Stimulated activated CD4-positive, alpha-beta T cell treated with anti-CD3 and anti-CD28 coated beads, TNF-alpha, amount 100 ng/mL, for 48 hours (primary cell): ENCODE measurements at places on chromosomes 7 and 10.
A peak's percentile ranks its signal among the peaks of the same experiment; 100 is the strongest.

- DNase-seq, result no peak
Observed at GRCh38 chr10:122725768-122726167, 26.1 kb upstream of the C10orf120 start.

- no peak for DNase-seq
Observed at GRCh38 chr7:139452958-139453672, 30.4 kb downstream of the KLRG2 start.

- no peak for DNase-seq
Observed at GRCh38 chr7:31443457-31443856, 70.4 kb upstream of the ITPRID1 start.

DNA sequence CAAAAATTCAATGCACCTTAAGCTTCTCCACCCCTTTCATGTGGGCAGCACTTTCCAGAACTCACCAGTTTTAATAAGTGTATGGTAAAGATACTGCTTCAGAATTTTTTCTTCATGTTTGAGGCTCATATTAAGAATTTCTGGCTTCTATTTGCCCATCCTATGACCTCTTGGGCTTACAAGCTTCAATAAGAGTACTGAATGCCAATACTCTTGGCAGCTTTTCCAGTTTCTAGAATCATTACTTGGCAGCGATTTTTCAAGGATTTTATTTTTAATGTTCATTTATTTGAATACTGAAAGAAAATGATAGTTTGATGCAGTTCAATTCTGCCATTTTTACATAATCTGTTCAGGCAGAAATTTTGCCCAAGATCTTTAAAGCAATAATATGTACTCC is 242.1 kb upstream of the KCND2 start:
- DNase-seq, result no peak

DNA sequence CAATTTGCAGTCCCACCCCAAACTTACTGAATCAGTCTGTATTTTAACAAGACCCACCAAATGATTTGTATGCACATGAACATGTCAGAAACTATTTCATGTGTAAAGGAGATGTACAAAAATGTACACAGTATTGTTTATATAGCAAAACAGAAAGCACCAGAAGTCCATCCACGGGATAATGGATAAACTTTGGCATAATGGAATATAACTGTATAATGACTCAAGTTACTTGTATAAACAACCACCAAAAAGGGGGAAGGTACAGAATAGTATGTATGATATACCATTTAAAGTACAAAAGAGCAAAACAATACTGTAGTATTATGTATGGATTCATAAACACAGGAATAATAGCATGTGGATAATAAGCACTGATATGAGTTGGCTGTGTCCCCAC is 22.4 kb downstream of the NUP42 start:
- no peak for DNase-seq

DNA sequence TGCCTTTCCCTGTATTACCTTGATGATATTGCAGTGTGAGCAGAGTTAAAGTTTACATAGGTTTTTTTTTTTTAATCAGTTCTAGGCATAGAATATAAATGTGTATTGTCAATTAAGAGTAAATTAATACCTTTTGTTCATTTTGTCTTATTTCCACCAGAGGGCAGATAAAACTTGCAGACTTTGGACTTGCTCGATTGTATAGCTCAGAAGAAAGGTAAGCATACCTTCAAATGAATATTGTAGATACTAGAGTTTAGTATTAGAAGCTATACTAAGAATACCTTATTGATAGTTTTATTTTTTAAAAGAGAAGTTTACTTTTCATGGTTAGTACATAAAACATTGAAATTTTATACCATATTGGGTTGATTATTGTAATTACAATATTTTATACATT is 86.8 kb downstream of the MPLKIP start:
- no peak for DNase-seq

DNA sequence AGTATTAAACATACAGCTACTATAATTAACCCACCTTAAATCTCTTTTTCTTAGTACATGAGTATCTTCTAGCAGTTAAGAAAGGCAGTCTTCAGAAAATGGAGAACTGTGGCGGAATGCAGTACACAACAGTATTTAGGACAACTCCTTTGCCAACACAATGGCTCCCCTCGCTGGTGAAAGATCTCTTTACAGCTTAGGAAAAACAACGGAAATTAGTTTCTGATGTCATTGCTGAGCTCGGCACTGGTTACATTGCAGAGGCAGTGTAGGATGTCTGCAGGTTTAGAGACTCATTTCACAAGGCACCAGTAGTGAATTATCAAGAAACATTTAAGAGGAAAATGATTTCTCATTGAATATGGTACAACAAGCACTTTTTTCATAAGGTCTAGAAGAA is 43.4 kb downstream of the GLRX3 start:
- DNase-seq, result peak; percentile 16

DNA sequence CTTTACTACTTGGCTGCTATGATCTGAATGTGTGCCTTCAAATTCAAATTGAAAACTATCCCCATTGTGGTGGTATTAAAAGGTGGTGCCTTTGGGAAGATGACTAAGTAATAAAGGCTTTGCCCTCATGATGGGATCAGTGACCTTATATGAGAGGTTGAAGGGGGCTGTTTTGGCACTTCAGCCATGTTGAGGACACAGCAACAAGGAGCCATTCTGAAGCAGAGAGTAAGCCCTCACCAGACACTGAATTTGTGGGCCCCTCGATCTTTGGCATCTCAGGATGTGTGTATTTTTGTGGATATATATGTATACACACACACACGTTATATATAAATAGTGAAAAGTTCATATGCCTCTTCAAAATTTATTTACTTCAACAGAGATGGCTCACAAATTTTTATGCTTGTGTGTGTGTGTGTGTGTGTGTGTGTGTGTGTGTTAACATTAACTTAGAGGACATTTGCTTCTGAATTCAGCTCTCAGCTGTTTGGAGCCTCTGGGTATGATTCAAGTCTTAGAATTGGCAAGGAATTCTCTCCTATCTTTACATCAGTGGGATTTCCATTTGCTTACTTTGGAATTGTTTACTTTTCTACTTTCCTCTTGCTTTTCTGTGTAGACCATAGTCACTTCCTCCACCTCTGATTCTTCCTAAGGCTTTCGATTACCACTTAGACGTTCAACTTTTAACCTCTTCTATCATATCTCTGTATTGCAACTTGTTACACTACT is 66.6 kb downstream of the MAGI2 start:
- no peak for DNase-seq

DNA sequence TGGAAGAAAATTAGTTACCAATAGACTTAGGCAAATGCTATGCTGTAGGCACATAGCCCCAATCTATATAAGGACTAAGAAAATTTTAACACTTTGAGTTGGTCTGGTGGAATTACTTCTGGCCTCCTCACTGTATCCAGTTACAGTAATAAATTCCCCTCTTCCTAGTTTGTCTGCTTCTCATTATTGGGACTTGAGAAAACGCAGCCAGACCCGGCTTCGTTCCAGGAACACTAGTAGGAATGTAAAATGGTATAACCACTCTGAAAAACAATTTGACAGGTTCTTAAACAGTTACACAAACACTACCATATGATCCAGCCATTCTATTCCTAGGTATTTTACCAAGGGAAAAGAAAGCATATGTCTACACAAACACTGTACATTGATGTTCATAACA is 150.2 kb downstream of the VPS50 start:
- no peak for DNase-seq

GRCh38 chr10:87503886-87504285 is 807 bp upstream of the MINPP1 start:
- DNase-seq, result no peak

DNA sequence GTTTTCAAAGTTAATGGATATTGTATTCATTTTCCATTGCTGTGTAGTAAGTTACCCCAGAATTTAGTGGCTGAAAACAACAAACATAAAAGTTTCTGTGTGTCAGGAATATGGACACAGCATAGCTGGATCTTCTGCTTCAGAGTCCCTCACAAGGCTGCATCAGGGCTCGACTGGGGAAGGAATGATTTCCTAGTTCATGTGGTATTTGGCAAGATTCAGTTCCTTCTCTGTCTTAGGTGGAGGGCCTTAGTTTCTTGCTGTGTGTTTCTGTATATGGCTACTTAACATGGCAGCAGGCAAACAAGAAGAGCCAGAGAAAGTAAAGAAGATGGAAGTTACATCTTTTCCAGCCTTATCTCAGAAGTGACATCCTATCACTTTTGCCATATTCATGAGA is 51.1 kb downstream of the TPST1 start:
- no peak for DNase-seq

GRCh38 chr7:107560898-107561516 is 2.7 kb downstream of the COG5 start:
- no peak for DNase-seq

DNA sequence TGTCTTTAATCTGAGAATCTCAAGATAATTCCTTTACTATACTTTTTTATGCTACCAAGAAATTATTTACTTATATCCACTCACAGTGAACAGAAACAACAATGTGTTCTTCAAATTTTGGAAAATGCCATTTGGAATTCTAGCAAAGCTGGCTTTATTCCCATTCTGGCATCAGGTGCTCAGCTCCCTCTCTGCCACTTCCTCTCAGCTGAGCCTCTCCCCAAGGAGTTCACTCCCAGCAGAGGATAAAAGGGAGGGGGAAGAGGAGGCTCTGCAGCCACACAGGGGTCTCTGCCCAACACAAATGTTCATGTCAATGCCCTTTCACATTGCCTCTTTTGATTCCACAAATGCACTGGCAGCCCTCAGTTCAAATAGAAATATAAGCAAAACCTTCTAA is 116.9 kb downstream of the CPEB3 start:
- DNase-seq, result no peak

DNA sequence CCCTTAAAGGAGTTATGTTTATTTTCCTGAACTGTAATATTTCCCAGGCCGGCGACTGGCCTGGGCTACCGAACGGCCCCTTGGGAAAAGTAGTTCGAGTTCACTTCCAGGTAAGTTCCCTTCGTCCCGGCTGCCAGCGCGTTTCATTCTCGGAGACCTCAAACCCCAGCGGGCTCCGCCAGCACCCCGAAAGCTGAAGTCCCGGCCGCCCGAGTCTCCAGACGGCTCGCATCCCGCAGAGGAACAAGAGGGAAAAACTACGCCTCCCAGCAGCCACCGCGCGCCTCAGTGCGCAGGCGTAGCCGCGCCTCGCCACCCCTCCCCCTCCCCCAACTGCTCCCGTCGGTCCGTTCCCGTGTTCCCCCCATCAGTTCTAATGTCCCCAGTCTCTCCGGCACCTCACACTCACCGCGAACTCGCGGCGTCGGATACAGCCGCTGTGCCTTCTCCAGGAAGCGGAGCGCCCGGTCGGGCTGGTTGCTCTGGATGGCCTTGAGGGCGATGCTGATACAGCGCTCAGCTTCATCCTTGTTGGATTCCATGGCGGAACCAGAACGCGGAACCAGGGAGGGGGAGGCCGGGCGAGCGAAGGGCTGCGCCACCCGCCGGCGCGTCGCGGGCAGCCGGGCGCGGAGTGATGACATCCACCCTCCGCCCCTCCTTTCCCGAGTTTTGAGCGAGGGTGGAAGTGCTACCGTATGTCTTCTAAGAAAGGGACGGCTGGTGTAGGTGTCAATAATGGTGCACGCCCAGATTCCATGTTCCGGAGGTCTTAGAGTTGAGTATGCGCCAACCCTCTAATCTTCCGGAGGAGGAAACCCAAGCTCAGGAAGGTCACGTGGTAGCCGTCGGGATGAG is at the start of gene DNAJB12:
DNAJB12 (minus strand) TSS at position 564 of the 858 bp plus-strand sequence; CDS start at position 542, 22 bp downstream.
- peak; percentile 76 for DNase-seq

- DNase-seq, result no peak
Observed at GRCh38 chr10:93591065-93591808, 9.8 kb downstream of the RBP4 start.

DNA sequence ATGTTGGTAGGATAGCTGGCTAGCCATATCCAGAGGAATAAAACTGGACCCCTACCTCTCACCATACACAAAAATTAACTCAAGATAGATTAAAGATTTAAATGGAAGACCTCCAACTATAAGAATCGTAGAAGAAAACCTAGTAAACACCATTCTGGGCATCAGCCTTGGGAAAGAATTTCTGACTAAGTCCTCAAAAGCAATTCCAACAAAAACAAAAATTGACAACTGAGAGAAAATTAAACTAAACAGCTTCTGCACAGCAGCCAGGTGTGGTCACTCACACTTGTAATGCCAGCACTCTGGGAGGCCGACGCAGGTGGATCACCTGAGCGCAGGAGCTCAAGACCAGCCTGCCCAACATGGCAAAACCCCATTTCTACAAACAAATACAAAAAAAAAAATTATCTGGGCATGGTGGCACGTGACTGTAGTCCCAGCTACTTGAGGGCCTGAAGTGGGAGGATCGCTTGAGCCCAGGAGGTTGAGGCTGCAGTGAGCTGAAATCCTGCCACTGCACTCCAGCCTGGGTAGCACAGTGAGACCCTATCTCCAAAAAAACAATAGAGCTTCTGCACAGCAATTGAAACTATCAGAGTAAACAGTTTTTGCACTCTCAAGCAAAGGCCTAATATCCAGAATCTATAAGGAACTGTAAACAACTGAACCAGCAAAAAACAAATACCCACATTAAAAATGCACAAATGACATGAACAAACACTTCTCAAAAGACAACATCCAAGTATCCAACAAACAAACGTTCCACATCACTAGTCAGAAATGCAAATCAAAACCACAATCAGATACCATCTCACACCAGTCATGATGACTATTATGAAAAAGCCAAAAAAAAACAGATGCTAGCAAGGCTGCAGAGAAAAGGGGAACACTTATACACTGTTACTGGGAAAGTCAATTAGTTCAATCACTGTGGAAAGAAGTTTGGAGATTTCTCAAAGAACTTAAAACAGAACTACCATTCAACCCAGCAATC is 4.8 kb downstream of the CRPPA start:
- DNase-seq, result no peak

DNA sequence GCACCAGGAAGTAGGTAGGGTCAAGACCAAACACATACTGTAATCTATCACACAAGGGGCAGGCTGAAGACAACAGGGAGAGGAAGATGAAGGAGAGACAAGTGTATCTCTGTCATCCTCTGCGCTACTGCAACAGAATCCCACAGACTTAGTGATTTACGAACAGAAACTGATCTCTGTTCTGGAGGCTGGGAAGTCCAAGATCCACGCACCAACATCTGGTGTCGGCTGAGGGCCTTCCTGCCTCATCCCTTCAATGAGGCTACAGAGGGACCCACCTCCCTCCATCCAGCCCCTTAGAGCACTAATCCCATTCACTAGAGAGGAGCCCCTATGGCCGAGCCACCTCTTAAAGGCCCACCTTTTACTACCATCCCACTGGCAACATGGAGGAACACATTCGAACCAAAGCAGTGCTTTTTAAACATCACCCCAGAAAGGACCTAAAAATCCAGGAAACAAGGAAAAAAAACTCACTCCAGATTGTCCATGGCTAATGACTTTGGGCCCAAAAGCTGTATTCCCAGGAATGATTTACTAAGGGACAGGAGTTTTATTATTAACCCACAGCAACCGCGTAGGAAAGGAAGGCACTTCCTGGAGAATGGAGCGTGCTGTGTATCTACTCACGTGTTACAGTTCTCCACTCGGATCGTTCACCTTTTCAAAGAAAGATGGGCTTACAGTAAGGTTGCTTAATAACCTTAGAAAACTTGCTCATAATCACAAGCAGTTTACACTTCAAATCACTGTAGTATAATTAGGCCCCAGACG is 4.2 kb downstream of the BNIP3 start:
- DNase-seq, result no peak

- DNase-seq, result no peak
Observed at GRCh38 chr7:129240119-129240820, 15.4 kb downstream of the AHCYL2 start.

GRCh38 chr7:70630440-70630817 is 501.5 kb upstream of the GALNT17 start:
- DNase-seq, result no peak

- peak; percentile 48 for DNase-seq
Observed at GRCh38 chr7:22992874-22993840, 20.8 kb downstream of the HYCC1 start.
